ENCODE measurements at places on chromosomes 12 and 14.

DNA sequence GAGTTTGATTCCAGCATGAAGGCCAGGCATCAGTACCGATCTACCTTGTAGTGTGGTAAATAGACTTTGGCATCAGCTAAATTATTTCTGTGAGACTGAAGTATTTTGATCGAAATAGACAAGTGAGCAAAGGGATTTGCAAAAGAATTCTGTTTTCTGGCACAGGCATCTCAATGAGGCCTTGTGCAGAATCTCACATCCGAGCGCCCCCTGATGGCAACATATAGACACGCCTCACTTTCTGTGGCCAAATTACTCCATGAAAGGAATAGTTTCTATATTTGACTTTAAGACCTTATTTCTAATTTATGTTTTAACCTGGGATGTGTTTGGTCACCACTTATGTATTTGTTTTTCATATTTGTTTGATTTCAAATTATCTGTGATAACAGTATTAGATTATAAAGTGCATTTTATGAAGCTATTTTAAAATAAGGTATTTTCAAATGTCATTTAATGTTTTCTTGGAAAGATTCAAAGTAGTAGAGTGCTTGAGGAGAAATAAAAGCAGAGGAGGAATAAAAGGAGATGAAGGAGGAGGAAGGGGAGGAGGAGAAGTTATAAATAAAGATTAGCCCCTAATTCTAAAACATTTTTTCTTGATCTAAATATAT, 731.9 kb downstream of the NRXN3 start:
- peak; percentile 65 for DNase-seq

DNA sequence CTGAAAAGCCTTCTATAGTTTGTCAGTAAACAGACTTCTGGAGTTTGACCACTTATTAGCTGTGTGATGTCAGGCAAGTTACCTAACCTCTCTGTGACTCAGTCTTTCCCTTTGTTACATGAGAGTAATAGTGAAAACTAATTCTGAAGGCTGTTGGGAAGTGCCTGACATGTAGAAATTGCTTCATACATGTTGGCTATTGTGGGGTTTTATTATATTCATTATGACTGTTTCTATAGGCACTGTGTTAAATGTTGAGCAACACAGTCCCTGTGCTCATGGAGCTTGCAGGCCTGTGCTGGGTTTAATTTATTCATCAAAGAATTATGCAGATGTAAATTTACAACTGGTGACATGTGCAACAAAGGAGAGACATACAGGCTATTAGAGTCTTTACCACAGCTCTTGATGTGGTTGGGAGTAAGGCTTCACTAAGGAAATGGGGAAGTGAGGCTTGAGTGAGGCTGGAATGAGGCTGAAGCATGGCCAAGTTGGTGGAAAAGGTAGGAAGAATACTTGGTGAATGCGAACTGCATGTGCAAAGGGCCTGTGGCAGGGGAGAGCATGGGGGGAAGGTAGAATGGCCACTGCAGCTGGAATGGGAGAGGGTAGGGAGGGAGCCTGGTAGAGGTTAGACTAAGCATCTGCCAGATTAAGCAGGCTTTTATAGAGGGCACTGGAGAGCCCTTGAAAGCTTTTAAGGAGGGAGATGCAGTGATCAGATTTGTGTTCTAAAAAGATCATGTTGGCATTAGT, 236.4 kb upstream of the CRY1 start:
- DNase-seq: no peak

DNA sequence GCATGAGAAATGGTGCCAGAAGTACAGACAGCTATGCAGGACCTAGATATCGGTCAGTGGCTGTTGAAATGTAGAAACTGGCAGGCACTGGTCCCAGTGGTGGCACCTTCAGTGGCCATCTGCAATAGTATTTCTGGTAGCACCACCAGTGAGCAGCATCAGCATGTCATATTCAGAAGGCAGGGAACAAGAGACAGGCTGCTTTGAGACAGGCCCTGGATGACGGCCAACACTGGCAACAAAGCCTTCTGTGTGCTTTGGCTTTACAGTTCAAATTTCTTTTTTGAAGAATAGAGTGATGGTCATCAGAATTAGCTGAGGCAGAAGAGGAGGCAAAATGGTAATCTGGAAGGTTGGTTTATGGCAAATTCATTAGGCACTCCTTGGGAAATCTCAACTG, 273.4 kb upstream of the SLC16A7 start:
- DNase-seq: peak; percentile 15

GRCh38 chr12:78916845-78917480, 52.4 kb downstream of the SYT1 start:
- no peak for DNase-seq

- DNase-seq: peak; percentile 87
These were observed 149.0 kb upstream of the PRMT8 start for GRCh38 chr12:3342051-3342450.

- DNase-seq: no peak
These were observed 25.0 kb downstream of the DAD1 start for GRCh38 chr14:22563987-22564386.

DNA sequence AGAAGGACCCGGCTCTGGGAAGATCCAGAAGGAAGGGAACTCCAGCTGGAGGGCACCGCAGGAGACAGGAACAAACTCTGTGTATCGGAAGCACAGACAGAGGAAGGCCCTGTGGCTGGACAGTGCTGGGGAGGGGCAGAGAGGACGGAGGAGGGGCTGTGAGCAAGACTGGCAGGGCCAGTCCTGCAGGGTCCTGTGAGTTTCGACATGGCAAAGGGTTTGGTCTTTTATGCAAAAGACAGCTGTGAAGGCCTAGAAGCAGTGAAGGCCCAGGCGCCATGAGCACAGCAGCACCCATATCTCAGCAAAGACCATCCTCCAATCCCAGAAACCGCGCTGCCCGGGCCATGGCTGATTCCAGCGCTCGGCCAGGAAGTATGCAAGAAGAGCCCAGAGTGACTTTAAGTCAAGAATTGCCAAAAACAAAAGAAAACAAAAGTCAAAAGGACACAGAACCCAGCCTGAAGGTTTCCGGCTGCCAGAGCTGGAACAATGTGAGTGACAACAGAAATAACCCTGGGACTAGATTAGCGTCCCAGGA, 126.5 kb downstream of the NCOR2 start:
- no peak for DNase-seq
